ENCODE measurements at places on chromosomes 4 and X.

GRCh38 chr4:86386817-86387415, 27.1 kb upstream of the MAPK10 start:
- DNase-seq, result no peak

DNA sequence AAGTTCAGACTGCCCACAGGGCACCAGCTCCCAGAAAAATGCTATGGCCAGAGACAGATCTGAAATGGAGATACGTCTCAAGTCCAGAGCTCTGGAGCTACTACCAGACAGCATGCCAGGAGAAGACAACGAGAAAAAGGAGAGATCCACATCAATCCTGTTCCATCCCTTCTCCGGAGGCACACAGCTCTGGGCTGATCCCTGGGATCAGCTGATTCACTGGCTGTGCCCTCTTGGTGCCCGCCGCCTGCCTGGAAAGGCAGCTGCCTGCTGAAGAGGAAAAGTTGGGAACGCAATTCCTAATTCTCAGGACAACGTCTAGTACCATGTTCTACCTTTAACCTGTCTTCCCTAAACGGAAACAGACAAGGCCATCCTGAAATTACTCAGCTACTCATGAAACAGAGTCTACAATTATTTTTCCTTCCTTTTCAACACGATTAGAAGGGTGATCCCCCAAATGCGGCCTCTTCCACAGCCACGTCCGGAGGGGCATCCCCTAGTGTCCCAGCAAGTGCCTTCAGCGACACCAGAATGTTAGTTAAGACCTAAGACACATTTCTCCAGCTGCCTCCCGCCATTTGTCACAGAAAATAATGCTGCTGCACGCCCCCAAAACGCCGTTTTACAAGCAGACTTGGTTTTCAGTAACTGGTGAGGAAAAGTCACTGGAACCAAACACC, 2.4 kb downstream of the ZFYVE28 start:
- DNase-seq, result no peak

DNA sequence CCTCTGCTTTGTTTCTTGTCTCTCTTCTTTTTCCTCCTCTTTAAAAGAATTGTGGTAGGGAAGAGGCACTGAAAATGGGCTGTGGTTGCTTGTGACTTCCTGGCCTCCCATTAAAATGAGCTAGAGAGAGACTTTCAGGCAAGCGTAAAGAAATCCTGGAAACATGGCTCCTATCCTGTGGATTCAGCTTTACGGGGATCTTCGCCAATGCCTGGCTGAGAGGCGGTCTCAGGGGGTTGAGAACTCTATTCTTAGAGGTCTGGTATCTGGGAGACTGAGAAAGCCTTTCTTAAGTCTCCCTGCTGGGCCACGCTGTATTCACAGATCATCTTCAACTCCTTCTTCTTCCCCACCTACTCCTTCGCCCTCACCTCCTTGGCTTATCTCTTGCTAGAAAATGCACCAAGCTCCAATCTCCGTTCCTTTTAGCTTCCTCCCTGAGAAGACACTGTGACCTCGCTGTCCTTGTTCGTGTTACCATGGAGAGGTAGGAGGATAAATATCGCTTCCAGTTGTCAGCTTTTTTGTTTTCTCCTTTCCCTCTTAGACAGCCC, 542 bp upstream of the KLF8 start:
- no peak for DNase-seq

GRCh38 chr4:56723201-56723605, 42.1 kb upstream of the HOPX start:
- DNase-seq, result peak; percentile 26

DNA sequence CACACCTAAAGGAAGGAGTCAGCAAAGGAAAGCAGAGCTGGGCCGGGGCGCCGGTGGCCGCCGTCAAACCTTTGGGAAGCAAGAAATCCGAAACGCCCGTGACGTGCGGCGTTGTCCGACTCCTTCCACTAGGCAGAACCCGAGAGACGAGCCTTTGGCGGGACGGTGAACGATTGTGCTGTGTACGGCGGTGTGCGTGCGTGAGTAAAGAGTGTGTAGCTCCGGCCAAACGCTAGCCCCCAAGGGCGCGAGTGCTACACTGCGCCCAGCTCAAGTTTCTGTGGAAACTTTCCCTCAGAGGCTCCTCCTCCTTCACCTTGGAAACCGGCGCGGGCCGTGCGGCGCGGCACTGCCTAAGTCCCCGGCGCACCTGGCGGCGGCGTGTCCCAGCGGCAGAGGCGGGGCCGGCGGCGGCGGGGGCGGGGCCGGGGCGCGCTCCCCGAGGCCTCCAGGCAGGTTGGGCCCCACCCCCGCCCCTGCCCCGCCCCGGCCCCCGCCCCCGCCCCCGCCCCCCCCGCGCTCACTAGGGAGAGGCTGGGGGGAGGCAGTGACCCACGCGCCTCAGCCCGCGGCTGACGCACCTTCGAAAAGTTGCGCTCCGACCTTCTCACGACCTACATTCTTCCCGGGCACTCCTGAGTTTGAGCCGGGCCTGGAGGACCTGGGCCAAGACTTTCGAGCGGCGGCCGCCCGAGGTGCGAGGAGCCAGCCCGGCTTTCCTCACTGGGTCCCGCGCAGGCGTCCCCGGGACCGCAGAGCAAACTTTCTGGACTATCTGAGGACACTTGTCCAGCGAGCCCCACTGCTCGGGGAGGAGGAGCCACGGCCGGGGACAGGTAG, at the start of gene FHIP1A:
Gene FHIP1A (plus strand): TSS at position 547 of the 840 bp plus-strand sequence. CDS start 157,084 bp downstream, outside the sequence.
- peak; percentile 88 for DNase-seq

- DNase-seq, result peak; percentile 22
Observed at GRCh38 chr4:16082426-16083240, 1.2 kb downstream of the PROM1 start.

DNA sequence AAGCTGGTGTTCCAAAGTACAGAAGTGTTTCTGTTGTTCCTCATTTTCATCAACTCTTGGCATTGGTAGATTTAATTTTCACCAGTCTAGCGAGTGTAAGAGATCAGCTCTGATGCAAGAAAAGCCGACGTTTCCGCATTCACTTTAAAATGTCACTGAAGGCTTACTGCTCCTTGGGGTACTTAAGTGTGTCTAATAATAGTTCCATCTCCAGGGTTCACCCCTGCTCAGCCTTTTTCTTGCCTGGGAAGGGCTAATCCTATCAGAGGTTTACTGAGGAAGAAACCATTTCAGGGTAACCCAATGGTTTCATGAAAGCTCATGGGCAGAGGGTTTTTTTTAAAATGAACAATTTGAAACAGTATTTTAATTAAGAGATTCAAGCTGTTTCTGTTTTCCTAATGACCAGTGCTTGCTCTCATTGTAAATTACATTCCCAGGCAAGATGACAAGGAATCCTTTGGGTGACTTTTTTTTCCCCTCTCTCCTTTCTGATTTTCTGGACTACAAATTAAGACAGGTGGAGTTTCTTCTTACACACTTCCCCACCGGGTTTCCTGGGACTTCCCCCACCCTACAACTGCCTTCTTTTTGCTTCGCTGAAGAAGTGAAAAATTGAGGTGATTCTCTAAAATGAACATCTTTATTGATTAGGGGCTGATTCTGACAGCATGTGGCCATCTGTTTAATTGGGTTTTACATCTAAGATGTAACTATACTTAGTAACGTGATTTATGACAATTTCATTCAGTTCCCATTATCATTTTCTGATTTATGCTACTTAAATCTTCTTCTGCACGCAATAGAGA, 78.7 kb upstream of the CBLL2 start:
- DNase-seq, result no peak

- no peak for DNase-seq
Observed at GRCh38 chr4:139921429-139922184, 232.4 kb downstream of the MAML3 start.

DNA sequence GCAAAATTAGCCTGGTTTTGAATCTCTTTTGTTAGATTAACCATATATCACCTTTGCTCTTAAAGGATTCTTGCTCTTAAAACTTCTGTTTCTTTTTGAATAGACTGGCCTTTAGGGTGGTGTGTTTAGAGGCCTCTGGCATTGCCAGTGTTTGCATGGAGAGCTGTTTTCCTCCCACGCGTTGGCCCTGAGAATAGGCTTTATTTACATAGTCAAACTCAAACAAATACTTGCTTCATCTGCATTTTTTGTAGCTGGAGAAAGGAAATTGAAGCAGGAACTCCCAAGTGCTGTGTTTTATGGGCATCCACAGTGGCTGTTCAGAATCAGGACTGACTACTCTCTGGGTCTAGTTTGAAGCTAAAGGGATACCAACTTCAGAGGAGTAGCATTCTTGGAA, 2.7 kb downstream of the SHROOM2 start:
- no peak for DNase-seq

DNA sequence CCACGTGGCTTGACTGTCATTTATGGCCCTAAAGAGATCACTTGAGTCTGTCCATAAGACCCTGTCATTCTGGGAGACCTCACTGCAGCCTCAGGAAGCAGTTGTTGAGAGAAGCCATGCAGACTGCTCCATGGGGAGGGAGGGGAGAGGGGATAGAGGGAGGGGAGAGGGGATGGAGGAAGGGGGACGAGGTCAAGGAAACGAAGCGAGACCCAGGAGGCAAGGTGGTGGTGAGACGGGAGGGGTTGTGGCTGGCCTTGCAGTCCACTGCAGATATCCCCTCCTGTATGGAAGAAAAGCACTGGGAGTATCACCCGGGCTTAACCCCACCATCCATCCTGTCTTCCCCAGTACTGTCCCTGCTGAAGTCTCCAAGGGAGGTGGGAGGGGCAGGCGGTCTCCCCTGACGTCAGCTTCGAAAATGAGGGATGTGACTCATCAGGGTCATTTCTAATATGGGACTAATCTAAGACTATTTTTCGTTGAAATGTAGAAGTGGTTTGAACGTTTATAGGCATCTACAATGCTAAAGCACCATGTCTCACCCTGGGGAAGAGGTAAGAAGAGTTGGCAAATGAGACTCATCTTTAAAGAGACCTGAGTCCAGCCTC, 5.6 kb downstream of the TMEM255A start:
- DNase-seq, result no peak

GRCh38 chr4:107210450-107211239, 174.5 kb upstream of the DKK2 start:
- DNase-seq, result no peak

DNA sequence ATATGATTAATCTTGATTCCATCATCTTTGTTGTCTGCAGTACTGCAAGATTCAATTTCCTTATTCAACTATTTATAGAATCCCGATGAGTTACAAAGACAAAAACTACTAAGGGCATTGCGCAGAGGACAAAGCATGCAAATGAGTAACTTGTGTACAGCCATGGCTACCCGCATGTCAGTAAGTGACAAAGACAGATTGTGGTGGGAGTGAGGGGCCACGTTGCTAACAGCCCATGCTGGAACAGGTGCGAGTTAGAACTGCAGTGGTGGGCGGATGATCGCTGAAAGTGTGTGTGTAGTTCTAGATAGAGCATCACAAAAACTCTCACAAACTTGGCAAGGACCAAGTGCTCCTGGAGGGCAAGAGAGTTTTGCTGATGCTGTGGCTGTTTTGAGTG, 49.5 kb downstream of the ACOX3 start:
- DNase-seq, result no peak

- DNase-seq, result no peak
Observed at GRCh38 chr4:99300934-99301333, 10.1 kb upstream of the ADH1A start.

DNA sequence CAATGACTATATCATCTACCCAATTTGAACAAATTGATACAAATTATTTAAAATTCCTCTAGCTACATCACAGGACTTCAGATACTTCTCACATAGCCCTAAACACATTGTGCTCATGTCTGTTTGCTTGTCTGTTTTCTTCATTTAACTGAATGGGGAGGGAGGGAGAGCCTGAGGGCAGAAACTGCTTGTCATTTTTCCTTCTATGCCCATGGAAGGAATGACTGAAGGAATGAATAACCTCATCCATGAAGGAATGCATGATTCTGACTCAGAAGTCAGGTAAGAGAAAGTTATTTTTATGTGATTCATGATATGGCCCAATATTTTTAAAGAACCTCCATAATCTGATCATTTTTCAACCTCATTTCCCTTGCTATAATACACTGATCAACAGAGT, 418.0 kb upstream of the PITX2 start:
- no peak for DNase-seq

GRCh38 chr4:58566260-58566659, 1456.1 kb upstream of the IGFBP7 start:
- DNase-seq, result no peak

DNA sequence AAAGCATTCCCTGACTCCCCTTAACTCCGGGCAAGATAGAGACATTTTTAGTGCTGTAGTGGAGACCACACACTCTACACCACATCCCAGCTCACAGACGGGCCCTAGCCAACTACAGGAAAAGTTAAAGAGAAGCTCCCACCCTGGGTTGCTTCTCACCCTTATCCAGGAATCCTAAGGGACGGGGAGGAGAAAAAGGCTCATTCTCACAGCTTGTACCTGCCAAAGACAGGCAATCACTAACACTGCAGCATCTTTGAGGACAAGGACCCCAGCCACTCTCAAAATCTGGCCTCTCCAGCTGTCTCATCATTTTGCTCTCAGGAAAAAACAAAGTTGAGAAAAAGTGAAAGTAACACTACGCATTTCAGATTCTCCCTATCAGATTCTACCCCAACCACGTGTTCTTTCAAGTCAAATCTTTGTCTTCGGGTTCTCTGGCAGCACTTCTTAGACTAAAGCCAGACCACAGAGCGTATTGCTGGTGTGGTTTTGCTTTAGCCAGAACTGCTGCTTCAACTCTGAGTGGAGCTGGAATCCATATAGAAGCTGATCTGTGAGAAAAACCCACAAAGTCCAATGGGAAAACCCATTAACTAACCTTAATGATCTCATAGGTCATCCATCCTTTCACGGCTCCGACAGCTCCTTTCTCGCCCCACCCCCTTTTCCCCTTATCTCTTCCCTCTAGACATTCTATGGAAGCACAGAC, 605.9 kb upstream of the DIPK2B start:
- DNase-seq, result peak; percentile 25

DNA sequence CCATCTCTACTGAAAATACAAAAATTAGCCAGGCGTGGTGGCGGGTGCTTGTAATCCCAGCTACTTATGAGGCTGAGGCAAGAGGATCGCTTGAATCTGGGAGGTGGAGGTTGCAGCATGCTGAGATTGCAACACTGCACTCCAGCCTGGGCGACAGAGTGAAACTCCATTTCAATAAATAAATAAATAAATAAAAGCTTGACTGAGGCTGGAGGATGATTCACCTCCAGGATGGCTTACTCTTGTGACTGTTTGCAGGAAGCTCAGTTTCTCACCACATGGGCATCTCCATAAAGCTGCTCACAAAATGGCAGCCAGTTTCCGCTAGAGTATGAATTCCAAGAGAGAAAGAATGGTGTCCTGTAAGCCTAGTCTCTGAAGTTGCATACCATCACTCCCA, 191.7 kb upstream of the EDNRA start:
- no peak for DNase-seq

DNA sequence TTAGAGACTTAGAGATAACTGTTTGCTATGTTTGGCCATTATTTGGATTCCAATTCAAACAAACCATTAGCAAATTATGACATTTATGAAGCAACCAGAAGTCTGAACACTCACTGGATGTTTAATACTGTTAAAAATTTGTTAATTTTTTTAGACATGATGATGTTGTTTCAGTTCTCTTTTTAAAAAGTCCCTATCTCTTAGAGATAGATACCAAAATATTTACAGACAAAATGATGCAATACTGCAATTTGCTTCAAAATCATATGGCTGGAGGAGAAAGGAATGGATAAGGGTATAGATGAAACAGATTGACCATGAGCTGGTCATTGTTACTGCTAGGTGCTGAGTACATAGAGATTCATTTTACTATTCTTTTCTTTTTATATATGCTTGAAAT, 534.6 kb downstream of the BCOR start:
- DNase-seq, result no peak

GRCh38 chr4:68272380-68272779, 26.9 kb upstream of the TMPRSS11B start:
- DNase-seq, result no peak

- no peak for DNase-seq
Observed at GRCh38 chr4:55635282-55635681, 816 bp downstream of the NMU start.

All from activated naive CD4-positive, alpha-beta T cell treated with anti-CD3 and anti-CD28 coated beads, Interleukin-2, amount 50 U/mL, for 16 hours (primary cell).